ENCODE measurements at places on chromosomes 1 and 21. TPM values are rescaled to one million over a fixed set of nuclear protein-coding genes. Genes with fewer than 3 reads are reported as not detected.

DNA sequence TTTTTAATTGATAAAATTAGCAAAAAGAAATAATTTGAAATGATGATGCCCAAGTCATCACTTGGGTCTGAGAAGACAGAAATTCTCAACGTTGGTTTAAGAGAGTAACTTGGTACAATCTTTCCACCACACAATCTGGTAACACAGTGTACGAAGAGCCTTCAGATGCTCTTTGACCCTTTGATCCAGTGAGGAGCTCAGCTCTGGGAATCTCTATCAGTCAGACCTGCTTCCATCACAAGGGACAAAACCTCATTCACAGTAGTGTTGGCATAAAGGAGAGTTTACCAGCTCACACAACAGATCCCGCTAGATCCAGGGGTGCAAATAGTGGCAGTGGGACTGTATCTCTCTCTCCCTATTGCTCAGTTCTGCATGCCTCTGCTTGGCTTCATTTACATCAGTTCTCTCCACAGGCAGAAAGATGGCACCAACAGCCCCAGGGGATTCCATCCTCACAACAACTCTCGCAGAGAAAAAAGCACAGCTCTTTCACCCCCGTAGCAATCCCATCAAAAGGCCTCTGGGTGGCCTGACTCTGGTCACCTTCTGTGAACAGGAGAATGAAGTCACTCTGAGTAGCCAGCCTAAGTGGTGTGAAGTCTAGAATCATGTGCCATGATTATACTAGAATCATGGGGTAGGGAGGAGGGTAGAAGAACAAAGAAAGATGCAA is 119.7 kb downstream of the ZNF281 start:
- no peak for DNase-seq

GRCh38 chr1:91499904-91500755 is 521 bp upstream of the CDC7 start:
- no peak for DNase-seq

- no peak for DNase-seq
These were observed 9.7 kb upstream of the NASP start for GRCh38 chr1:45574105-45574626.

DNA sequence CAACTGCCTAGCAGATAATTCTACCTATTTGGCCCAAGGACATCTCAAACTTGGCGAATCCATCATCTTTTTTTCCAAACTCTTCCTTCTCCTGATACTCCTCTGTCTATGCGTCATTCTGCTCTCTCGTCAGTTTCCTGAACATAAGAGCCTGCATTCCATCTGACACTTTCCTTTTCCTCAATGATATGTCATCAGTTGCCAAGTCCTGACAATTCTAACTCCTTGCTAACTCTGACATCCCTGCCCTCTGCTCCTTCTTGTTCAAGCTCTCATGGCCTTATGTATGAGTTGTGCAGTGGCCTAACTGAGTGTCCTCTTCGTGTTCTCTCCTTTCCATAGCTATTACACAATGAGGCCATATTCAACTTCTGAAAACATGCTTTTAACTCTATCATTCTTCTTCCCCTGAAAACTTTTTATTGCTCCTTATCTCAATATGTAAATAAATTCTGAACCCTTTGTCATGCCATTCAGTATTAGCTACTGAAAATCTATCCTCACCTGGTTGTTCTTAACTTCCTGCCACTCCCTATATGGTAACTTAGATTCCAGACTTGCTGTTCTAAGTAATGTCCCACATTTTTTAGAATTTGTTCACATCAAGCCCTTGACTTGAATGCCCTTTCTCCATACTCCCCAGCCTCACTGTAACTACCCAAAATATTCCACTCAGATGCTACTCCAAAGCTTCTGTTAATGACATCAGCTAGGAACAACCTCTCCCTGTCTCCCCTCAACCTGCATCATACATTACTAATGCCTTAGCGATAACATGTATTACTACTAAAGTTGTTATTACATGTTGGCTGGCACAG is 11.5 kb downstream of the PALMD start:
- no peak for DNase-seq

GRCh38 chr1:218718977-218719376 is 373.8 kb downstream of the TGFB2 start:
- no peak for DNase-seq

- no peak for DNase-seq
These were observed 177.7 kb upstream of the HP1BP3 start for GRCh38 chr1:20964540-20965484.

DNA sequence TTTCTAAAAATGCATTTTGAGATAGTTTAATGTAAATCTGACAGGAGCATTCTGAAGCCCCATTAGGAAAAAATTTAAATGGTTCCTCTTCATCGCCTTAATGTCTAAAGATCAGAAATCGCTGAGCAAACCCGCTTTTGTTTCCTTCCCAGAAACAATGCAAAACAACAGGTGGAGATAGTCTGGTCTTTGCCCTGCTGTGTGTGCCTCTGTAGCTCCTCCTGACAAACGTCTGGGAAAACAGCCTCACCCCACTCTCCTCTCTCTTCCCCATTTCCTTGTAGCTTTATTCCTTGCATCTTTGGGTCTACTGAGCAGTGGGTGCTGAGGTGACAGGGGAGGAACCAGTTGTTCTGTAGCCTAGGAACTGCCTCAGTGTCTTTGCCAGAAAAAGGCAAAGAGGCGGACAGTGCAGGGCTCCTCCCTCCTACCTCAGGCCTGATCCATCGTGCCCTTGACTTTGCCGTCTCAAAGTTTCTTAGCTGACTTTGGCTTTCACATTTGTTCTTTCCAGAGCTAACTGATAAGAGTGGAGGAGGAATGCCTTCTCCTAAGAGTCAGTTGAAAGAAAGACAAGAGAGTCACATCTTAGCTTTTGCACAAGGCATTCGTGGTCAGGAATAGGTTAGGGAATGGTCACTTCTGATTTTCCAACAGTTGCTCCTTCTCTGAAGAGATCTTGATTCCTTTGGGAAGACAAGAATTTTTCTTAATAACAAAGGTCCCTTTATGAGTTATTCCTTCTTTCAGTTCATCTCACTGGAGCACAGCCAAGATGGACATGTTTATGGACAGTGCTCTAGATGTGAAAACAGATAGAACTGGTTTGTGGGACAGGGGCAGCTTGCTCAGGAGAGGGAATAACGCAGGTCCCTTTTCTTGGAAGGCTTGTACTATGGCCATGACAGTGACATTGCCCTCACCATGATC is 24.9 kb downstream of the SYT11 start:
- peak; percentile 10 for DNase-seq

DNA sequence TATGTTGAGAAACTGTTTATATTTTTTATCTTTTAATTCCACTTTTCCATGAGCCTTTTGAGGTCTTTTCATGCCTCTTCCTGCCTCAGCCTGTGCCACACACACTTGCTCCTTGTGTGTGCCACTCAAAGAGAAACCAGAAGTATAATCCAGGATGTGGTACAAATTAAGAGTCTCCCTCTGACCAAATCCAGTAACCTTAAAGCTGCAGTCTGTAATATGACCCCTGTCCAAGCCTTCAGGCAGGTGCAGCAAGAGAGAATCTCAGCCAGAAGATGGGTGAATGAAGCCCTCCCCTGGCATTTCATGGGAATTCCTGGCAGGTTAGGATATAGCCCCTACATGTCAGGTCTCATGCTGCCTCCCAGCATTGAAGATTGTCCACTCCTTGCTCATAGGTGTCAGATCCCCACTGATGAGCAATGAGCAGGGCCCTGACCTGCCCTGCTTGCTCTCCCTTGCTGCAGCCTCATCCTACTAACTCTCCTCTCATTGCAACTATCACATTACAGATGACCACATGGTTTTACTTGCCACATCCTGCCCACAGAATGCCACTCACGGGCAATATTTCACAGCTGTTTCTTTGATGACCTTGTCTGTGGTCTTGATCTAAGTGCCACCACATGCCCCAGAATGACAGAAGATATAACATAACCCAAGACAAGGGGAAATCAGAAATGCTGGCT is 169.3 kb downstream of the SEC16B start:
- no peak for DNase-seq

- peak; percentile 45 for DNase-seq
These were observed 36.3 kb downstream of the PDPN start for GRCh38 chr1:13619909-13620308.

DNA sequence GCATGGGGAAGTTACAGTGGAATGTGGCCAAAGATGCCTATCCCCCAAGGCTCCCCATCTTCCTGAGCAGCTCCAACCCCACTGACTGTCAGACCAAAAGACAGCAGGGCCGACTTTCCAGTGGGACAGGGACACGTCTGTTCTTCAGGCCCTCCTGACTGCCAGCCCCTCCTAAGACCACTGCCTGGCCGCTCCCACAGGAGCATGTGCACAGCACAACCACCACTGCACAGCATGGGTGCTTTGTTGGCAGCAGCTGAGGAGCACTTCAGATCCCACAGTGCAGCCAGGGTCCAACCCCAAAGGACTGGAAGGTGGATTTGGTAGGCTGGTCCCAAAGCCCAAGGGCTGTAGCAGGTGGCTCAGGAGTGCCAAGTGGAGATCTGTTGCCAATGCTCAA is 648.3 kb upstream of the BRINP3 start:
- DNase-seq: no peak

DNA sequence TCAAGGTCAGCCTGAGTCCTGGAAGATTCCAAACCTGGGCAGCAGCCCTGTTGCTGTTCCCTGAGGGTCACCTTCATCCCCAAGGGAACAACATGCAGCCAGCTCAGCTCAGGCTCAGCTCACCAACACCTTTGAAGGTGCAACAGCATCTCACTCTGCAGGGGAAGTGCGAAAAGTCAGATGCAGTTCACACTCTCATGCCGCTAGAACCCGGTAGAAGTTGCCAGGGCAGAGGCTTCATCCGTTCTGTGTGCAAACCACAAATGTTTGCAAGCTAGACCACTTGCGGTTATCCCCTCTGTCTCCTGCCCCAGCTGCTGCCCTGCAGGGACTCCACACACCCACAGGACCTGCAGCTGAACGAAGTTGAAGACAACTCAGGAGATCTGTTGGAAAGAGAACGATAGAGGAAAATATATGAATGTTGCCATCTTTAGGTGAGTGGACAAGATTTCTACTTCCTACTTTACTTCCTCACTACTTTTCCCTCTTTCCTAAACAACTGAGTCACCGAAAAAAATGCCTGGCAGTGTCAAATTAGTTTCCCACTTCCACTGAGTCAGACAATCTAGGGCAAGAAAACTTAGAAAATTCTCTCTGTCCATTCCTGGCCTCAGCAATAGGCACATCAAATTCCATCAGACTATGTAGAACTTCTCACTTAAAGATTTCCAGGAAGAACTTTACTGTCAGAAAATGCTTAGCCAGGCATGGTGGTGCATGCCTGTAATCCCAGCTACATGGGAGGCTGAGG is 1.8 kb upstream of the FCRL6 start:
- no peak for DNase-seq

- DNase-seq: no peak
These were observed 80.0 kb downstream of the JMJD4 start for GRCh38 chr1:227654858-227655752.

DNA sequence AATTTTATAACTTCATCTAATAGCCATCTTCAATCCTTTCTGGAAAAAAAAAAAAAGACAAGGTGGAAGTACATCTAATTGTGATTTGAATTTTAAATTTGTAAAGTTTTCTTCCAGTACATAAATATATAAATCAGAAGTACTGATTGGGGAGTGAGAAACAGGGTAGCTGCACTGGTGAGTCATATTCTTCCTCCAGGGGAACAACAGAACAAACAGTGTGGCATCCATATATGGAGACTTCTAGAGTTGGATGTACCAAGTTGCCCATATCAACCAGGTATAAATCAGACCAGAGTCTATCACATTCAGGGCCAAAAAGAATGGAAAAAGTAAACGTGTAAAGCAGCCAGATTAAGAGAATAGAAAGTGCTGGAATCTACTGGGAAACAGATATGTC is 66.0 kb upstream of the NRIP1 start:
- DNase-seq: no peak

GRCh38 chr1:50523548-50523947 is 100.3 kb upstream of the DMRTA2 start:
- no peak for DNase-seq

- DNase-seq: no peak
These were observed at the start of gene SKI for GRCh38 chr1:2228157-2228594. TSS of gene SKI (plus strand) at chr1:2228319. CDS start at chr1:2228767, 448 bp downstream.

GRCh38 chr1:170562646-170563338 is 30.8 kb downstream of the GORAB start:
- peak; percentile 46 for DNase-seq

- DNase-seq: no peak
These were observed 90.1 kb upstream of the RNPC3 start for GRCh38 chr1:103435443-103435842.

- no peak for DNase-seq
These were observed 51.6 kb downstream of the ALG14 start for GRCh38 chr1:95021119-95021518.

DNA sequence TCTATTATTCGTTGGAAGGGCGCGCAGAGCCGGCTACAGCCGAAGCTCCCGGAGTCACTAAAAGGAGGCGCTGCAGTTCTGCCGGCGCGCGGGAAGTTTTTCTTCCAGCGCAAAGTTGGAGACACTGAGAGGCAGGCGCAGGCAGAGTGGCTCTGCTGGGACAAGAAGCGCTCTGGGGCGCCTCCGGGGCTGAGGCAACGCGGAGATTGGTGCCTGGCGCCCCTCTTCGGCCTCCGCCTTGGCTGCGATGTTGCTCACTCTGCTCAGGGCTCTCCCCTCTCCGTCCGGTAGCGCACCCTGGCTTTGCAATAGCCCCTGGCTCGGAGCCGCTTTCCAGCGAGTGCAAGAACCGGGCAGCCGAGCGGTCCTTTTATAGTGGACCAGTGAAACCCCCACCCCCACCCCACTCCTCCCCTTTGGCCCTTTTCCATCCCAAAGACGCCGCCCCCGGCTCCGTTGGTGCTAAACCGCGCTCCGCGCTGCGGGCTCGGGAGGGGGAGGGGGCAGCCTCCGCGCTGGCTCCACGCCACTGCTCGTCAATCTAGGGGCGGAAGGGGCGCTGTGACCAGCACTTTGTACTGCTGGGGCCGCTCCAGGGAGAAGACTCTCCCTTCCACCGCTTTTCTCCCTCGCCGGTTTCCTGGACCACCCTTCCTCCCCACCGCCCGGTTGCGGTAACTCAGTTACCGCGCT is at the start of gene ADAMTS1:
ADAMTS1 (minus strand) TSS at position 344 of the 693 bp plus-strand sequence. CDS start 455 bp downstream, outside the sequence.
- peak; percentile 86 for DNase-seq

GRCh38 chr1:233730380-233730779 is 116.5 kb downstream of the KCNK1 start:
- no peak for DNase-seq

GRCh38 chr21:33924766-33925100 is 9.1 kb upstream of the ATP5PO start:
- no peak for DNase-seq

GRCh38 chr1:116501125-116501869 is 69.5 kb downstream of the CD58 start:
- DNase-seq: no peak

ARHGAP29 gene
- 19.2 TPM for total RNA-seq

UBE2U gene
- not detected for total RNA-seq

C1orf210 gene
- 47.9 TPM for total RNA-seq

PDE9A gene
- total RNA-seq: 22.8 TPM

NBPF4 gene
- not detected for total RNA-seq

IGFN1 gene
- total RNA-seq: 0.40 TPM

CLDN8 gene
- total RNA-seq: 0.09 TPM

CFHR5 gene
- total RNA-seq: not detected

SPATA45 gene
- total RNA-seq: 0.60 TPM

TNFRSF4 gene
- total RNA-seq: 2.6 TPM

DYRK3 gene
- 17.6 TPM for total RNA-seq

TSNAX gene
- 31.7 TPM for total RNA-seq

TSPAN1 gene
- 137 TPM for total RNA-seq

Data from mucosa of gallbladder (tissue), 1 donor.